Activated B cell treated with CpG ODN at 0.5 μM for 24 hours (primary cell): ENCODE measurements at places on chromosomes 2 and 18. TPM values are rescaled to one million over a fixed set of nuclear protein-coding genes. Genes with fewer than 3 reads are reported as not detected.
A peak's percentile ranks its signal among the peaks of the same experiment; 100 is the strongest.

FAM98A gene
- total RNA-seq = 30.2 and 40.5 TPM in 2 replicates

CXCR4 gene
- 200 and 213 TPM in 2 replicates for total RNA-seq

AFTPH gene
- 76.2 and 81.3 TPM in 2 replicates for total RNA-seq

REG1B gene
- not detected in 2 replicates for total RNA-seq

FHOD3 gene
- total RNA-seq = not detected in 2 replicates

VWA3B gene
- not detected in 2 replicates for total RNA-seq

HAUS1 gene
- 34.6 and 39.5 TPM in 2 replicates for total RNA-seq

RAMP1 gene
- 3.9 and 4.4 TPM in 2 replicates for total RNA-seq

TXNDC2 gene
- 0.13 and 0.54 TPM in 2 replicates for total RNA-seq

RUFY4 gene
- total RNA-seq = 0.53 TPM in 1 of 2 replicates, not detected in the other

MAPK4 gene
- total RNA-seq = not detected in 2 replicates

- H3K27me3 ChIP-seq = no peaks in the 10 kb centered on the region
- no peak overlapping the region for H3K4me3 ChIP-seq
- H3K27ac ChIP-seq = no peak overlapping the region
- H3K36me3 ChIP-seq = no peaks in the 10 kb centered on the region
- H3K4me1 ChIP-seq = no peaks in the 10 kb centered on the region
Measured at GRCh38 chr18:44659771-44660170, 20.9 kb upstream of the SETBP1 start.

DNA sequence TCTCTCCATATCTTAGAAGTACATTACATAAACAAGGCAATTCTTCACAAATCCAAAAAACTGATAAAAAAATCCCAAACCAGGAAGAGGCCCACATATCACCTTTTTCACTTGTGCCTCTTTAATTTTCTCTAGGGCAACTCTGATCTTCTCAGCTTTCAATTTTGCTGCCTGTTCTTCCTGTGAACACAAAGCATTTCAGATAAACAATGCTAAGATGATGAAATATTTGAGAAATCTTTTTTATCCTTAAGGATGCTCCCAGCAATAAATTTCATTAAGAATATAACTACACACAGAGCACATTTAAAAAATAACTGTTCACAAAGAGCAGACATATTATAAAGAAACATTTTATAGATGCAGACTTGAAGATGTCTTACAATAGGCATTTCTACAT, 73.4 kb downstream of the RAPH1 start:
- no peak overlapping the region for H3K4me3 ChIP-seq
- DNase-seq = no peak
- H3K4me1 ChIP-seq = no peaks in the 10 kb centered on the region
- no peak overlapping the region for H3K27ac ChIP-seq
- peaks cover 9% of the 10 kb centered on the region for H3K27me3 ChIP-seq

DNA sequence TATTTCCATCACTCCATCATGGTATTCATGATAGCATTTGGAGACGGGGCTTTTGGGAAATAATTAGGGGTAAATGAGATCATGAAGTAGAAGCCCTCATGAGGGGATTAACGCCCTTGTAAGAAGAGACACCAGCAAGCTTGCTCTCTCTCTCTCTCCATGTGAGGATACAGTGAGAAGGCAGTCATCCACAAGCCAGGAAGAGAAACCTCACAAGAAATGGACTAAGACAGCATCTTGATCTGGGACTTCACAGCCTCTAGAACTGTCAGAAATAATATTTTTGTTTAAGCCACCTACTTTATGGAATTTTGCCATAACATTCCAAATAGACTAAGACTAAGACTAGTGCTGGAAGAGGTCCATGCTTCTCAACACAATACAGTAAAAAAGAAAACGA, 464.6 kb upstream of the GCFC2 start:
- H3K4me3 ChIP-seq = no peak overlapping the region
- no peaks in the 10 kb centered on the region for H3K36me3 ChIP-seq
- DNase-seq = no peak
- H3K27me3 ChIP-seq = no peaks in the 10 kb centered on the region
- H3K27ac ChIP-seq = no peak overlapping the region

DNA sequence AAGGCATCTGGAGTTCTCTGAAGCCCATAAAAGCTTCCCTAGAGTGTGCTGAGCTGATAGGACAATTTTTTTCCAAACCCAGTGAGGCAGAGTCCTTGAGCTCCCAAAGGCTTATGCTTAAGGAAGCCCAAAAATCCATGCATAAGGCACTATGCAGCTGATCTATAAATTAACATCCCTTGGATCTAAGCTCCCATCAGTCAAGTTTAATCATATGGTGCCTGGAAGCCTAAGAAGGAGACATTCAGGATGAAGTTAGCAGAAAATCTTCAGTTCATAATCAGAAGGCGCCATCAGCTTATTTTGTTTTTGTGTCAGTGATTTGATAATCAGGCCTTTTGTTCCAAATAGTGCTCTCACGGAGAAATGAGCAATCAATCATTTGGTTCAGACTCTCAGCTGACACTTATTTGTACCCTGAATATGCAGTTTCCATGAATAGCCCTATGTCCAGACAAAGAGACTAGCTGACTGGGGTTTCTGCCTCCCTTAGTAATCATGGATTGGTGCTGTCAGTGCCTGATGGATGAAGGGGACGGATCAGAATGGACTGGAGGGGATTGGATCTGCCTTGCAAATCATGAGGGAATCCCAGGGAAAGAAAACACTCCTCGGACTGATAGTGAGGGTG, 464.8 kb upstream of the RGPD4 start:
- H3K4me1 ChIP-seq = no peaks in the 10 kb centered on the region
- no peak overlapping the region for H3K27ac ChIP-seq
- H3K4me3 ChIP-seq = no peak overlapping the region

- H3K4me1 ChIP-seq = no peaks in the 10 kb centered on the region
- H3K36me3 ChIP-seq = no peaks in the 10 kb centered on the region
- H3K27ac ChIP-seq = no peak overlapping the region
- no peak for DNase-seq
- H3K27me3 ChIP-seq = peaks cover under 1% of the 10 kb centered on the region
Measured at GRCh38 chr2:191601060-191601459, 76.9 kb upstream of the NABP1 start.

GRCh38 chr2:68098291-68098797, 35.5 kb upstream of the C1D start:
- no peaks in the 10 kb centered on the region for H3K36me3 ChIP-seq
- H3K27me3 ChIP-seq = no peaks in the 10 kb centered on the region
- H3K4me1 ChIP-seq = peaks cover 6% of the 10 kb centered on the region
- H3K4me3 ChIP-seq = no peak overlapping the region
- no peak overlapping the region for H3K27ac ChIP-seq

DNA sequence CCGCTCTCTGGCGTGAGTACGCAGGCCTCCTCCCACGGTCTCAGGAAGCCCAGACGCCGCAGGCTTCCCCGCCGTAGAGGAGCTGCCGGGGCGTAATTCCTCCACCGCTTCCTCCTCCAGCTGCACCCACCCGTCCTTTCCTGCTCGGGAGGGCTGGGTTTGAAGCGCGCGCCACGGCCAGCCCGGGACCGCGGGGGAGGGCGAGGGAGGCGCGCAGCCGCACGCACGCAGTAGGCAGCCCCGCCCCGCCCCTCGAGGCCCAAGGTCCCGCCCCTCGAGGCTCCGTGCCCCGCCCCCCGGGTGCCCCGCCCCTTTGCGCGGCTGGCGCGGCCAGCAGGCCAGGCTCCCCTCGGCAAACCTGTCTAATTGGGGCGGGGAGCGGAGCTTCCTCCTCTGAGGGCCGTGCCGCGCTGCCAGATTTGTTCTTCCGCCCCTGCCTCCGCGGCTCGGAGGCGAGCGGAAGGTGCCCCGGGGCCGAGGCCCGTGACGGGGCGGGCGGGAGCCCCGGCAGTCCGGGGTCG, at the start of gene MALT1:
MALT1 (plus strand) TSS at position 355 of the 521 bp plus-strand sequence. CDS start 179 bp downstream, outside the sequence.
- H3K27ac ChIP-seq = peak within 1 kb of the TSS; percentile 95
- DNase-seq = peak; percentile 98
- peaks cover 74% of the 10 kb centered on the region for H3K4me1 ChIP-seq
- H3K36me3 ChIP-seq = peaks cover 38% of the 10 kb centered on the region
- H3K4me3 ChIP-seq = peak within 1 kb of the TSS; percentile 95
- H3K27me3 ChIP-seq = no peaks in the 10 kb centered on the region

DNA sequence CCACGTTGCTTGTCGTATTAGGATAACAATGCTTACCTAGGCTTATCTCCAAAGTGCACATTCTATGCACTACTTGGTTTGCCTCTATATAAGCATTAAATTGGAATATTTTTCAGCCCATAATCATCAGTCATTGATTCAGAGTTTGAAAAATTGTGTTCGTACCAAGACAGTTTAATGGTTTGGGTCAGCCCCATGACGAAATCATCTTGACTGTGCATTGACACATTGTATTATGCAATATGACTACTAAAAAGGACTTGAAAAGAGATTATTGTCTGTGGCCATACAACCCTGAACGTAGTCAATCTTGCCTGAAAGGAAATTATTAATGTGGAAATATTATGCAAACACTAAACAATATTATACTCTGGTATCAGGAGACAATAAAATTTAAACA, 141.3 kb downstream of the EML6 start:
- no peak overlapping the region for H3K4me3 ChIP-seq
- peaks cover 17% of the 10 kb centered on the region for H3K4me1 ChIP-seq
- no peak for DNase-seq
- peaks cover 8% of the 10 kb centered on the region for H3K36me3 ChIP-seq

- peaks cover 6% of the 10 kb centered on the region for H3K4me1 ChIP-seq
- DNase-seq = no peak
- H3K27ac ChIP-seq = no peak overlapping the region
- H3K36me3 ChIP-seq = peaks cover 66% of the 10 kb centered on the region
Measured at GRCh38 chr2:160294339-160294803, 94.3 kb upstream of the ITGB6 start.

DNA sequence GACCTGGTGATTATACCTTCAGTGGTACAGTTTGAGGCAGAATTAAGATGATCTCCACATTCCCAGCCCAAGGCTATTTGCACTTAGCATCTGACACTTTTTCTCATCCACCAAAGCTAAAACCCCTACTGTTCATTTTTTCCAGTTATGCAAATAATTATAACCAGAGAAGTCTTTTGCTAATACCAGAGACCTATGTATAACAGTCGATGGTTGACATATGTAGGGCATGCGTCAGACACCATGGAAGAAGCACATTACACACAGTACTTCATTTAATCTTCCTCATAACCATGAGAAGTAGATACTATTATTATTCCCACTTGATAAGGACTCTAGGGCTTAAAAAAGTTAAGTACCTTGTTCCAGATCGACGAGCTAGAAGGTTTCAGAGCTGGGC, 36.5 kb downstream of the AP1S3 start:
- no peaks in the 10 kb centered on the region for H3K27me3 ChIP-seq
- peaks cover 34% of the 10 kb centered on the region for H3K36me3 ChIP-seq
- H3K4me1 ChIP-seq = peaks cover 76% of the 10 kb centered on the region
- no peak for DNase-seq

DNA sequence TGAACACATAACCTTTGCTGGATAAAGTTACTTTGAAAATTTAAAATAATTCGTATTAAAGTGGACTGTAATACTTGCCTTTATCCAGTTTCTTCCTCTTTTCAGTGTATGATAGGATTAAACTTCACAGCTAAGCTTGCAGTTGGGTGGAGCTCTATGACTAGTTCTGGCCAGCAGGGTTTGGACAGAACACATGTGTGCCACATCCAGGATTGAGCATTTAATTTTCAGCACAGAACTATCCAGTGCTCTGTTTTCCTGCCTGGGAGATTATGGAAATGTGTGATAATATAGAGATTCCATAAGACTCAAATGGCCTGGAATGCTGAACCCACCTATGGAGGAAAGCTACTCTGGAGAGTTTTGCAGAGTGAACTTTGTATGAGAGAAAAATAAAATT, 200.2 kb downstream of the OSR1 start:
- H3K4me1 ChIP-seq = no peaks in the 10 kb centered on the region
- no peaks in the 10 kb centered on the region for H3K27me3 ChIP-seq
- no peak overlapping the region for H3K4me3 ChIP-seq
- no peak overlapping the region for H3K27ac ChIP-seq
- DNase-seq = no peak

GRCh38 chr2:195382186-195382585, 274.8 kb upstream of the SLC39A10 start:
- no peak overlapping the region for H3K27ac ChIP-seq
- peaks cover 38% of the 10 kb centered on the region for H3K4me1 ChIP-seq
- no peak for DNase-seq
- no peak overlapping the region for H3K4me3 ChIP-seq

DNA sequence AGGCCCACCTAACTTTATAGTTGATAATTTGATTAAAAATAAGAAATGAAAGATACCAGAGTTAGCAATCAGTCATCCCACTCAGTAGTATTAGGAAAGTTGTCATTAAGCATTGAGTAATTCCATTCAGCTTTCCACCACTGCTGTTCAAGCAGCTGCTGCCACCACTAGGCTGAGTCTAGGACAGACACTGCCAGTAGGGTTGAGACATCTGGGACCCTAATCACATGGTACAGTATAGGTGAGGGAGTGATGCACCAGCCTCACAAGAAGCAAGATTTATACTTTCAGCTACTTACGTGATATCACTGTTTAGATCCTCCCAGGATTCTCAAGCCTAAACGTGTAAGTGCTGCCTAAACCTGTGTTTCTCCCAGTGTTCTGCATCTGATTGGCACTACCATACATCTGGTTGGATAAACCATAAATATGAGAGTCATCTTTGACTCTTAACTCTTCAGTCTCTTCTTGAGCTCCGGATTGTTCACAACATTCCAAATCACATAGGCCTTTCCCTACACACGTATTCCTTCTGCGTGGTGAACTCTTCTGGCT, 3.2 kb downstream of the UBXN4 start:
- no peak for DNase-seq
- peaks cover 44% of the 10 kb centered on the region for H3K4me1 ChIP-seq
- H3K27me3 ChIP-seq = no peaks in the 10 kb centered on the region
- H3K27ac ChIP-seq = no peak overlapping the region

DNA sequence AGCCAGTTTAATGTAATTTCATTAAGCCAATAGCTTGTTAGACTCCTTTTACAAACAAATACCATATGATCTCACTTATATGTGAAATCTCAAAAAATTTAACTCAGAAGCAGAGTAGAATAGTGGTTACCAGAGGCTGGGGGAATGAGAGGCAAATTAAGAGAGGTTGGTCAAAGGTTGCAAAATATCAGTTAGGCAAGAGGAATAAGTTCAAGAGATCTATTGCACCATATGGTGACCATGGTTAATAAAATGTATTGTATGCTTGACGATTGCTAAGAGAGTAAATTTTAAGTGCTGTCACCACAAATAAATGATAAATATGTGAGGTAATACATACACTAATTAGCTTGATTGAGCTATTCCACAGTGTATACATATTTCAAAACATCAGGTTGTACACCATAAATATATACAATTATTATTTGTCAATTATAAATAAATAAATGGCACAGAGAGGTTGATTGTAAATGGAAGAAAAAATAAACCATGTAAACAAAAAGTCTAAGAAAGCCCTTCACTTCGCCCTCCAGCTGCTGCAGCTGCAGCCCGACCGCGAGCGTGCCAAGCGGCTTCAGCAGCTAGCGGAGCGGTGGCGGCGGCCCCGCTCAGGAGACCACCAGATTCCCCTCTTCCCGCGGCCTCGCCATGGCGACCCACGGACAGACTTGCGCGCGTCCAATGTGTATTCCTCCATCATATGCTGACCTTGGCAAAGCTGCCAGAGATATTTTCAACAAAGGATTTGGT, 23.0 kb upstream of the ACTR2 start:
- no peaks in the 10 kb centered on the region for H3K36me3 ChIP-seq
- H3K4me1 ChIP-seq = peaks cover 8% of the 10 kb centered on the region
- H3K4me3 ChIP-seq = no peak overlapping the region
- no peak for DNase-seq
- no peak overlapping the region for H3K27ac ChIP-seq

GRCh38 chr2:19762142-19762541, 139.6 kb downstream of the TTC32 start:
- no peak for DNase-seq
- H3K27me3 ChIP-seq = peaks cover 6% of the 10 kb centered on the region
- no peak overlapping the region for H3K27ac ChIP-seq
- no peaks in the 10 kb centered on the region for H3K4me1 ChIP-seq
- no peak overlapping the region for H3K4me3 ChIP-seq

- H3K4me1 ChIP-seq = no peaks in the 10 kb centered on the region
- no peak overlapping the region for H3K4me3 ChIP-seq
- no peak overlapping the region for H3K27ac ChIP-seq
- H3K27me3 ChIP-seq = peaks cover 7% of the 10 kb centered on the region
- DNase-seq = no peak
- H3K36me3 ChIP-seq = no peaks in the 10 kb centered on the region
Measured at GRCh38 chr18:54952026-54952425, 7.2 kb downstream of the CCDC68 start.
